Stimulated activated CD4-positive, alpha-beta T cell treated with anti-CD3 and anti-CD28 coated beads, Interleukin-1b, Interleukin-23, amount 100 ng/mL, for 1 hour (primary cell): ENCODE measurements at places on chromosomes 3 and 15.

DNA sequence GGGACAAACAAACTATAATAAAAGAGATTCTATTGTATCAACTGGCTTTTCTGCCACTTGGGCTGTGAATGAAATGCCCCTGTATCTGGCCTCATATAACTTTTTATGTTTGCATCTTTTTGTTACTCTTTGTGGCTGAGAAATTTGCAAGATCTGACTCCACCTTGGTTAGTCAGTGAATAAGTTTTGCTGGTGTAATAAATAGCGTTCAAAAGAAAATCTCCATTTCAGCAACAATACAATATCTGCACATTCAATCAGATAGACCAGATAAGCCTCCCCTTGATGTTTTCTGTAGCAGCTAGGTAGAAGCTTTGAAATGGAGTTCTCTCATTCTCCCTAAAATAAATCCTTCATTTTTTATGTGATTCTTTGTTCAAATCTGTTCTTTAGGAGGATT is 12.0 kb downstream of the TRAT1 start:
- DNase-seq: no peak

GRCh38 chr3:138188013-138188730 is 1.1 kb downstream of the ARMC8 start:
- no peak for DNase-seq

DNA sequence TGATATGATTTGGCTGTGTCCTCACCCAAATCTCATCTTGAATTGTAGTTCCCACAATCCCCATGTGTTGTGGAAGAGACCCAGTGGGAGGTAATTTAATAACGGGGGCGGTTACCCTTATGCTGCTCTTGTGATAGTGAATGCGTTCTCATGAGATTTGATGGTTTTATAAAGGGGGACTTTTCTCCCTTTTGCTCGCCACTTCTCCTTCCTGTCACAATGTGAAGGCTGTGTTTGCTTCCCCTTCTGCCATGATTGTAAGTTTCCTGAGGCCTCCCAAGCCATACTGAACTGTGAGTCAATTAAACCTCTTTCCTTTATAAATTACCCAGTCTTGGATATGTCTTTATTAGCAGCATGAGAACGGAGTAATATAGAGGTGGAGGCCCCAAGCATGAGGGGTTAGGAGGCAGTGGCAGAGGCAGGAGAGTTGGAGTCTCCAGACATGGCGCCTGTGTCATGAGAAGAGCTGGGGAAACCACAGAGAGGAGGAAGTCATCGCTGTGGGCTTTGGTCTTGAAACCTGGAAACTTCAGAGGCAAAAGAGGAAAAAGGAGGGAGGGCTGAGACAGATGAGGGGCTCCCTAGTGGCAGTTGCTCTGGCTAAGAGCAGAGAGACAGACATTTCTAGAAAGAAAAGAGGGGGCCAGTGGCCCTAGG is 107.8 kb upstream of the VEPH1 start:
- DNase-seq: no peak

- DNase-seq: no peak
Measured at GRCh38 chr15:73714695-73715301, 30.6 kb downstream of the CD276 start.

GRCh38 chr3:74605437-74605836 is 9.0 kb downstream of the CNTN3 start:
- DNase-seq: no peak

- DNase-seq: no peak
Measured at GRCh38 chr15:58228718-58229117, 90.5 kb downstream of the AQP9 start.

GRCh38 chr3:72995337-72995736 is 1.3 kb upstream of the PPP4R2 start:
- DNase-seq: no peak

- DNase-seq: no peak
Measured at GRCh38 chr15:96327155-96327741, 3.3 kb upstream of the NR2F2 start.

DNA sequence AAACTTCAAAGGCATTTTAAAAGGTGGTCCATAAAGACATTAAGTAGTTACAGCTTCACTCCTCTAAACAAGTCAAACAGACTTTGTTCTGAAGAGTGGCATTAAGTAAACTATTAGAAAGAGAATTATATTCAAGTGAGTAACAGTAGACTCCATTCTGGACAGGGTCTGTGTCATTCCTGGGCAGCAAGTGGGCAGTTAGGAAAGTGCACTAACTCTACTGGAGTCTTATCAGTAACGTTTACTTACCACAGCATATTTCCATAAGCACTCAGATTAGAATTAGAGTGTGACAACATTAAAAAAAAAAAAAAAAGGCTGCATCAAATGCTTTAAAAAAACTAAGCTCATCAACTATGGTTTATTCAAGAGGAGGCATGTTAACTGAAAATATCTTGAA is 10.6 kb downstream of the UBR1 start:
- no peak for DNase-seq
